Umbilical cord (tissue), 2 donors: ENCODE measurements at places on chromosomes 7 and 10. TPM values are rescaled to one million over a fixed set of nuclear protein-coding genes. Genes with fewer than 3 reads are reported as not detected.

FAM24A gene
- total RNA-seq: not detected

MALSU1 gene
- 49.4 TPM for total RNA-seq

FEZF1 gene
- 0.48 TPM for total RNA-seq

MEOX2 gene
- total RNA-seq: 6.5 TPM

GDF10 gene
- total RNA-seq: 0.48 TPM

SLC39A12 gene
- not detected for total RNA-seq

TAS2R3 gene
- total RNA-seq: 10.6 TPM

TBX20 gene
- 14.2 TPM for total RNA-seq

NXPH1 gene
- not detected for total RNA-seq

UBTD1 gene
- total RNA-seq: 16.9 TPM

ZNF488 gene
- 0.96 TPM for total RNA-seq

ZRANB1 gene
- 32.0 TPM for total RNA-seq

PON3 gene
- 8.2 TPM for total RNA-seq

PHKG1 gene
- total RNA-seq: 2.4 TPM

GRID1 gene
- total RNA-seq: 7.2 TPM

STK31 gene
- 2.6 TPM for total RNA-seq

ZNF438 gene
- 8.4 TPM for total RNA-seq

WNT8B gene
- 0.72 TPM for total RNA-seq

PAX4 gene
- 2.9 TPM for total RNA-seq

ENO4 gene
- 0.72 TPM for total RNA-seq

ODAD2 gene
- total RNA-seq: 6.5 TPM

EGFR gene
- total RNA-seq: 23.4 TPM

EIF3A gene
- 85.2 TPM for total RNA-seq

PTPRZ1 gene
- total RNA-seq: 64.0 TPM

BTBD16 gene
- not detected for total RNA-seq

TAC1 gene
- 4.6 TPM for total RNA-seq

ABCB4 gene
- 30.6 TPM for total RNA-seq
